ENCODE measurements at places on chromosomes 5 and 9.

DNA sequence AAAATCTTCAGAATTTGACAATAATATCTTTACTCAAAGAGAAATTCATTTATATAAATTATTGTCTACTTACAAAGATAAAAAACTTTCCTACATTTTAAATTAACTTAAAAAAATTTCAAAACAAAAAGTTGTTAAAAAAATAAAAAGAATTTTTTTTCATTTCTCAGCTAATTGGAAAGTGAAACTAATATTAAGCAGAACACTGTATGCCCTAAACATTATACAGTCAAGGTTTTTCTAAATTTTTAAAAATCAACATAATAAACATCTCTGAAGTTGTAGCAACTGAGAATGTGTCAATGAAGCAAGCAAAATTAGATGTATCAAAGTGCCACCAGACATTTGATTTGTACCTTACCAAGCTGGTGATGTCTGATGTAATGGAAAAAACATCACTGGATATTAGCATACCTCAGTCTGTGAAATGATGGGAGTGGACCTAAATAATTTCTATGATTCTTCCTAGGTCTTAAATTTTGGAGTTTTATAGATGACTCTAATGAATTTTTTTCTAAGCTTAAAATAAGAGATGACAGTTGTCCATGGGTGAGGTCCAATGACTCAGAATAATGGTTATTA lies 290.1 kb downstream of the ADAMTS6 start:
- no peak for DNase-seq

DNA sequence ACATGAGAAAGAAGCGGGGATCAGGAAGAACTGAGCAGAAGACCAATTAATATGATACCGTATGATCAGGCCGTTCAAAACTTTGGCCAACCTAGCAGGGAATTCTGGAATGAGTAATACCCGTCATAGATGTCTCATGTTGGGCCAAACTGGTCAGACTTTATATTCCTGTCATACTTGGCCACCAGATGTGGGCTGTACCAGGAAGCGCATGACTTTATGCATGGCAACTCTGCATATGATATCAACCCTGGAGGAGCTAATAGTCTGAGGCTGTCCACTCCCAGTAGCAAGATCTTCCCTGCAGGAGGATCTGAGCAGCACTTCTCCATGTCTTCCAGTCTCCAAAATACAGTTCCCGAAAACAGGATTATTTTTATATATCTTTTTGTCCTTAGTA lies 68.5 kb upstream of the NAA35 start:
- DNase-seq = no peak

- DNase-seq = no peak
These were observed 124.6 kb upstream of the TBCA start for GRCh38 chr5:77900691-77901090.

GRCh38 chr5:135546101-135546500 lies 10.3 kb upstream of the NEUROG1 start:
- DNase-seq = no peak

DNA sequence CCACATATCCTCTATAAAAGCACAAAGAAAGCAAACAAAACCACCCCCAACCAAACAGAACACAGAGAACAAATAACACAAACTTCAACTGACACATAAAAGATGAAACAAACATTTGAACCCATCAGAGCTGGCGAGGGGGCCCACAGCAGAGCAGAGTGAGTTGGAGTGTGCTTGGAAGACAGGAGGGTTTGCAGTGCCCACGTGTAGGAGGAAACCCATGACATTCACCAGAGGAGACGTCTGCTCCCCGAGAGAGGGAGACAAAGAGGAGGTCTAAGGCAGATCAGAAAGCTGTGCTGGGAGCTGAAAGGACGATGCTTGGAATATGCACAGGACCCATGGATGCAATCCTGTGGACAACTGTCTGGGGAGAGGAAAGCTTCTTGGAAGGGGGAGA lies 27.0 kb downstream of the MRPL36 start:
- no peak for DNase-seq

DNA sequence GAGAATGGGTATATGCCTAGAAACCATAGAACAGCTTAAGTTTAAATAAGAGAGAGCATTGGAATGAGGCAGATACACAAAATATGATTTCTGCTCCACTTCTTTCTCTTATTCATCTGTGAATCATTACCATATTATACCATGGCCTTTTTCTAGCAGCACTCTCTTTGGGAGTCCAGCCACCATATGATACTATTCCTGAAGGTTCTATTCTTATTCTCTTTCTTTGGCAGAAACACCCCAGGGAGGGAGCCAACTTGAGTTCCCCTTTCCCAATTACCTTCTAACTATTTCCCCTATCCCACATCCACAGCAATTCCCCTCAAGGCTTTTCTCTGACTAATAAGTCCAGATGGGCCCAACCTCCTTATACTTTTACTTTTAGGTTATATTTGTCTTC lies 55.9 kb downstream of the NDUFAF2 start:
- DNase-seq = no peak

GRCh38 chr9:69981686-69982445 lies 61.8 kb upstream of the MAMDC2 start:
- DNase-seq = no peak

DNA sequence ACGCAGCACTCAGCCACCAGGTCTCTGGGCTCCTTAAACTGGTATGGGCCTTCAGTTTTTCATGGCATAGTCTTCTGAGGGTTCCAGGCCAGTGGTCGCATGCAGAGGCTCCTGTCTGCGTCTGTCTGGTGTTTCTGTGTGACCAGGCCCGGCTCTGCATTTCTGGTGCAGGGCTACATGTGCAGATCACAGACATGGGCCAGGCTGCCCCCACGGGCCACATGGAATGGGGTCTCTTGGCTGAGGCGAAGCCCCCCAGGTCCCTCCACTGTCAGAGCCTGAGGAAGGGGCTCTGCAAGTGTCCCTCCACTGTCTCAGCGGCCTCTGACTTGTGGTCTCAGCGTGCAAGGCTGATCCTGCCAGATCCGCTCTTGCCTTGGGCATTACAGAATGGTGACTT lies 15.6 kb upstream of the CARD19 start:
- DNase-seq = no peak

GRCh38 chr5:87277279-87277835 lies 9.7 kb downstream of the RASA1 start:
- DNase-seq = no peak

DNA sequence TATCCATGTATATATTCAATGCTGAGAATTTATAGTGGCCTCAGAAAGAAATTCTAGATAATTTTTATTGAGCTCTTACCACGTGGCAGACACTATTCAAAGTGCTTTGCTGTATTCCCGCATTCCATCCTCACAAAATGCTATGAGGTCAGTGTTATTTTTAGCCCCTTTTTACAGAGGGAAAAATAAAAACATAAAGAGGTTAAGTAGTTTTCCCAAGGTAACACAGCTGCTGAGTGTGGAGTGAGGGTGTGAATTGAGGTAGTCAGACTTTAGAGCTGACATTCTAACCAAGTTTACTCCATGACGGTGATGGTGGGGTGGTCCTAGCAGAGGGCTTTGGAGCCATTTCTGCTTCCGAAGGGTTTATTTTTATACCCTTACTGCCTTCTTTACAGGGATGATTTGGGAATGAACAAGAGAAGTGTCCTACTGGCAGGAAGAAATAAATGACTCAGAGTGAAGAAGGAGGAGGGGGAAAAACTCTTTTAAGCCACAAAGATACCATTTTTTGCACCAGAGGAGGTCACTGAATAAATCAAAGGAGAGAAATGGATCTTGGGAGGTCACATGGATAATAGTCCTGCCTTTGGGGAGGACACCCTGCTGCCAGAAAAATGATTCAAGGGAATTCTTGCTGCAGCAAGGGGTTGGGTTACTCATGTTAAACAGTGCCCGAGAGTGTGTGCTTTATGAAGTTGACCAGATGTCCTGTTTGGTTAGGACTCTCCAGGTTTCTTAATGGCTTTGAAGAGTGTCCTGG lies 76.1 kb downstream of the HMHB1 start:
- DNase-seq = no peak

DNA sequence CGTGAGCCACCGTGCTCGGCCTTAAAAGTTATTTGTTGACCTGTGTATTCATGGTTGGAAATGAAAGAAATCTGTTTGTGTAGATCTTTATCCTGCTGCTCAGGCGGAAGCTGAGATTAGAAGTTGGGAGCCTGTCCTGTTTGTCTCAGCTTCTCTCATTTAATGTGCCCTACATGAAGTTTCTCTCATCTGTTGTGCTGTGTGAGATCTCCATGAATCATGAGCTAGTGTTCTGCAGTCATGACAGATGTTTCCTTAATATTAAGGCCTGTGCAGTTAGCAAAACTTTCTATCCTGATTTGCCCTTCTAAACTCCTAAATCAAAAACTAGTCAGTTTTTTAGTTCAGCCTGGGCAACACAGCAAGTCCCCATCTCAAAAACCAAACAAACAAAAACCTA lies 59.5 kb downstream of the FAM78A start:
- no peak for DNase-seq

- DNase-seq = no peak
These were observed 297.2 kb downstream of the SPOCK1 start for GRCh38 chr5:137201876-137202275.

GRCh38 chr9:2791246-2791645 lies 52.6 kb downstream of the PUM3 start:
- DNase-seq = no peak

DNA sequence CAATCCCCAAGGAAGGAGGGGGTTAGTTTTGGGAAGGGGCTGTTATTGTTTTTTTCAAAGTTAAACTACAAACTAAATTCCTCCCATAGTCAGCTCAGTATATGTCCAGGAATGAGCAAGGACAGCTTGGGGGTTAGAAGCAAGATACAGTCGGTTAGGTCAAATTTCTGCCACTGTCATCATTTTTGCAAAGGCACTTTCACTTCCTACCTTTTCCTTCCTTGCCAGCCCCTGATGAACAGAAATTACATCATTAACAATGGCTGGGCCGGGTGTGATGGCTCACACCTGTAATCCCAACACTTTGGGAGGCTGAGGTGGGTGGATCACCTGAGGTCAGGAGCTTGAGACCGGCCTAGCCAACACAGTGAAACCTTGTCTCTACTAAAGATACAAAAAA lies 51.5 kb upstream of the HRH2 start:
- DNase-seq = no peak

DNA sequence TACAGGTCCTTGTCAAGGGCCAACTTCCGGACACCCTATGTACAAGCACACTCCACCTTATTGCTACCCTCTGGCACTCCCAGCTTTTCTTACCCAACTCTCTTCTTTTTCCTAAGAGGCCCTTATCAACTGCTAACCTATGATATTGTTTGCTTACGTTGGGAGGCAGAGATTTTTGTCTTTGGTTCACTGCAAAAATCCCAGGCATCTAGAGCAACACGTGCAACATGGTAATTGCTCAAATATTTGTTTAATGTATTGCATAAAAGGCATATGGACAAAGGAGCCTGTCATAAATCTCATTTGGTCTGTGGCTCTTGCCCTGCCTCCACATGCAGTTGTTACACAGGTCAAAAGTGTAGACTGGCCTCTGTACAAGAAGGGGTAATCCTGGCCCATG lies 35.8 kb upstream of the ATP10B start:
- DNase-seq = no peak

DNA sequence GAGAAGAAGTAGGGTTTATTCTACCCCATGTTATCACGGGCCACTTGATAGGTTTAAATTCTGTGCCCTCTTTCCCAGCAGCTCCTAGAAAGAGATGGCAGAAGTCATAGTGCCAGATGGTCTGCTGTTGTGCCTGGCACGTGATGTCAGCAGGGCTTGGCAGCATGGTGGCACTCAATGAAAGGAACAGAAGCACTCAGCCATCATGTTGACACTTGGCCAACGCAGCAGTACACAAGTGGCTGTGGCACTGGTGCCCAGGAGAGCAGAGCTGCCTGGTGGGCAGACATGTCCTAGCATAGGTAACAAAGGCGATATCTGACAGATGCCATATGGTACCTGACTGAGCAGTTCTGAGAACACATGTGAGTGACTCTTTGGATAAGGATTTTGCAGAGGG lies 796.4 kb upstream of the ACO1 start:
- no peak for DNase-seq

- DNase-seq = peak; percentile 82
These were observed at the start of gene SUB1 for GRCh38 chr5:32585446-32586275. Gene SUB1, plus strand, starts transcription at chr5:32585557. Its CDS starts 2,956 bp downstream, at chr5:32588513.

DNA sequence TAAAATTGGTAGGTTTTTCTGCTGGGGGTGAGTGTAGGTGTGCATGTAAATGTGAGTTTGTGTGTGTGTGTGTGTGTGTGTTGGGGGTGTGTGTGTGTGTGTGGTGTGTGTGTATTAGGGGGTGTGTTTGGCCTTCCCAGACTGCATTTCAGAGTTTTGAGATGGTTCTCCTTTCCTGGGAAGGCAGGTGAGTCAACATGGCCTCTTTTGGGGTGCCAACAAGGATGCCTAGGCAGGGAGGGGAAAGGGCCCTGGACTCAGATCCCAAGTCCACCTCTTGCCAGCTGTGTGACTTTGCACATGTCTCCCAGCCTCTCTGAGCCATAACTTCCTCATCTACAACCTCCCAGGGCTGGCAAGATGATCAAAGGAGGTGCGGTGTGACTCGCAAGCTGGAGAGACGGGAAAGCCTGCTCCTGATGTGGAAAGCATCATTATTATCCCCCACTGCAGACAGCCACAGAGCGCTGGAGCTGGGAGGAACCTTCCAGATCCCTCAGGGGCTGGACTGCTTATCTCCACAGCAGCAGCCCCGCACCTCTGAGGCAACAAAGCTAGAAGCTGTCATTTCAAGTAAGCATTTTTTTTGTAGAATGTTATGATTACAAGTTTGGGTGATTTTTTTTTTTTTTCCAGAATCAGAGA lies 63.5 kb upstream of the TBC1D2 start:
- no peak for DNase-seq

DNA sequence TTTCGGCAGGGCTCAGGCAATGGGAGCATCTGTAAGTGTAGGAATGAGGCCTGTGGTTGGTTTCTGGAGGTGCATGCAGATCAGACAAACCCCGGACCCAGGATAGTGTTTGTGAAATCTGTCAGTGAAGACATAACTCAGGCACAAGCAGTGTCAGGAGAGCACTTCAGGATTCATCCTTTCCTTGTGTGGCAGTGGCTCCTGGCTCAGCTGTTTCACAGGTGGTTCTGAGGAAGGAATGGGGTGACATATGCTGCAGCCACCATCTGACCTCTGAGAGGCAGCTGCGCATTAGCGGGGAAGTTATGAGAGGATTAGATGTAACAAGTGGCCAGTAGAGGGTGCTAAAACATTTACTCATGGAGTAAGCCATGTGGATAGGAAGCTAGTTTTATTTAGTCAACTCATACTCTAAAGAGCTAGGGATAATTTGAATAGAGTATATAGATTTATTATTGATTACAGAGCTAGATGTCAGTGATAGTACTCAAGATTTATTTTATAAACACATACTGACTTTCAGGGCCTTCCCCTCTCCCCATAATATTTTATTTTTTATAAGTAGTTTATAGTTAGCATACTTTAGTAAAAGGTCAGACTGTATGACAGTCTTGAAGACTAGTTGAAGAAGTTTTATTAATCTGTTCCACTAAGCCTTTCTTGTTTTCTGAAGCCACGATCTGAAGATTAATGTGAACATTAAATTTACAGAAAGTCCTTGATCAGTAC lies 28.4 kb downstream of the NNT start:
- DNase-seq = peak; percentile 1

- no peak for DNase-seq
These were observed 2.4 kb downstream of the NEUROG1 start for GRCh38 chr5:135533334-135533733.

GRCh38 chr5:149011084-149011483 lies 51.8 kb downstream of the SH3TC2 start:
- DNase-seq = no peak

- DNase-seq = no peak
These were observed 111.6 kb downstream of the SREK1 start for GRCh38 chr5:66255714-66256113.

Data from activated CD4-positive, alpha-beta T cell treated with anti-CD3 and anti-CD28 coated beads, Interleukin-2, amount 50 U/mL, for 24 hours (primary cell).